ENCODE measurements at places on chromosomes 2 and 18.

GRCh38 chr2:133193544-133194361 is 374.5 kb downstream of the NCKAP5 start:
- no peak for DNase-seq

GRCh38 chr2:123738643-123739042 is 286.4 kb upstream of the CNTNAP5 start:
- DNase-seq = no peak

DNA sequence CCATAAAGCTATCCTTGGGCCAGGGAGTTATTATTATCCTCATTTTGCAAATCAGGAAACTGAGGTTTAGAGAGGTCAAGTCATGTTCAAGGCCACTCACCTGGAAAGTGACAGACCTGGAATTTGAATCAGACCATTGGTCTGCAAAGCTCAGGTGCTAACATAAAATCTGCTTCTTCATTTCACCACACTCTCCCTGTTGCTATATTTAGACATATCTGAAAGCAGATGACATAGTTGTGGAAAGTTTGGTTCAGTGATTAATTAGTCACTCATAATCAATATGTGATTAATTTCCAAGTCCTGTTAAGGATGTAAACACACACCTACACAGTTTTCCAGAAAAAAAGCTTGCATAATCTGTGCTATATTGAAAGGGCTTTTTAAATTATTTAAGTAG is 57.4 kb downstream of the LINC00305 start:
- no peak for DNase-seq

DNA sequence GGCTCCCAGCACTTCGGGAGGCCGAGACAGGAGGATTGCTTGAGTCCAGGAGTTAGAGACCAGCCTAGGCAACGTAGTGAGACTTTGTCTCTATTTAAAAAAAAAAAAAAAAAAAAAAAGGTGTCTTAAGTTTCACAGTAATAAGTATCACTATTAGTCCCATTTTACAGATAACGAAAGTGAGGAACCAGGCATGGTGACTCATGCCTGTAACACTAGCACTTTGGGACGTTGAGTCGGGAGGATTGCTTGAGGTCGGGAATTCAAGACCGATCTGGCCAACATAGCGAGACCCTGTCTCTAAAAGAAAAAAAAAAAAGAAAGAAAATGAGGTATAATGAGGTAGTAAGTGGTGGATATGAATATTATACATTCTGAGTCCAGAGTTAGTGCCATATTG is 2.5 kb downstream of the KCNJ13 start:
- DNase-seq = no peak

DNA sequence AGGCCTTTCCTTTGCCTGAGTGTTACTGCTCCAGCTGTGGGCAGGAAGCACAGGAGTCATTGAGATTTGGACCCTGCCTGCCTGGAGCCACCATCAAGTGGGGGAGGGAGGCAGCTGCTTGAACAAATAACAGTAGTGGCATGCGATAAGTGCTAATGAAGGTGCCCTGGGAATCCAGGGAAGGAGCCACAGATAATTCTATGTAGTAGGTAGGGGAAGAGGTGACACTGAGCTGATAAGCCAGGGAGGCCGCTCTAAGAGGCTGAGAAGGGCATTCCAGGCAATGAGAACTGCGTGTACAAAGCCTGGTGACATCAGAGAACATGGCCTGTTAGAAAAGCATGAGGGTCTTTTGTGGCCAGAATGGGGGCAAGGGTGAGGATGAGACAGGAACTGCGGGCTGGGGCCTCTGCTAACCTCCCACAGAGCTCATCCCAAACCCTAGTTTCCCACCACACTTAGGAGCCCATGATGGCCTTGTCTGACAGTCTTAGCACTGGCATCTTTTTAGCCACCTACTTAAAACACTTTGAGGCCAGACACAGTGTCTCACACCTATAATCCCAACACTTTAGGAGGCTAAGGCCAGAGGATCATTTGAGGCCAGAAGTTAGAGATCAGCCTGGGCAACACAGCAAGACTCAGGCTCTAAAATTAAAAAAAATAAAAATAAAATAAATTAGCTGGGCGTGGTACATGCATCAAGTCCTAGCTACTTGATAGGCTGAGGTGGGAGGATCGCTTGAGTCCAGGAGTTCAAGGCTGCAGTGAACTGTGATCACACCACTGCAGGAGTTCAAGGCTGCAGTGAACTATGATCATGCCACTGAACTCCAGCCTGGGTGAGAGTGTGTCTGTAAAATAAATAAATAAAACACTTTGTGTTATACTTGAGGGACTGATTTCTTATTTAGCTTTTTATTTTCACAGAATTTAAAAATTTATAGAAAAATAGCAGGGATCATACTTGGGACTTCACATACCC is 58.9 kb downstream of the TET3 start:
- no peak for DNase-seq

- no peak for DNase-seq
These were observed 36.8 kb upstream of the GPD2 start for GRCh38 chr2:156399224-156399949.

- peak; percentile 80 for DNase-seq
These were observed 40.4 kb downstream of the NAT8 start for GRCh38 chr2:73601780-73602179.

GRCh38 chr2:86764661-86765309 is 25.9 kb downstream of the CD8A start:
- DNase-seq = peak; percentile 80

DNA sequence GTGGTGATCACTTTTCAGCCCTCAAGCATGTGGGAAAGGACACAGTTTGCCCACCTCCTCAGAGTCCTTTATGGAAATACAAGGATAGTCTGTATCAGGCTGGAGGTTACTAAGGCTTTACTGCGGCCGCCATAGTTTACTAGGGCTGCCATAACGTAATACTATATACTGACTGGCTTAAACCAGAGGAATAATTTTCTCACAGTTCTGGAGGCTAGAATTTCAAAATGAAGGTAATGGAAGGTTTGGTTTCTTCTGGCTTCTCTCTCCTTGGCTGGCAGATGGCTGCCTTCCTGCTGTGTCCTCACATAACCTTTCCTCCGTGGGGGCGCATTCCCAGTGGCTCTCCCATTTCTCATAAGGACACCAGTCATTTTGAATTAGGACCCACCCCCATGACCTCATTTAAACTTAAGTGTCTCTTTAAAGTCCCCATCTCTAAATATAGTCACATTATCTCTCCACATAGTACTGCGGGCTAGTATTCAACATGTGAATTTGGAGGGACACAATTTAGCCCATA is 12.5 kb upstream of the ATIC start:
- DNase-seq = no peak

GRCh38 chr2:121284463-121285449 is at the start of gene TFCP2L1:
TFCP2L1 (minus strand) TSS chr2:121285202; CDS start chr2:121285109, 93 bp downstream.
- no peak for DNase-seq

- no peak for DNase-seq
These were observed 138.2 kb downstream of the MBD2 start for GRCh38 chr18:54086046-54086802.

GRCh38 chr2:207792244-207792785 is 22.6 kb upstream of the FZD5 start:
- no peak for DNase-seq

- DNase-seq = no peak
These were observed 44.5 kb downstream of the USP34 start for GRCh38 chr2:61426267-61426897.

DNA sequence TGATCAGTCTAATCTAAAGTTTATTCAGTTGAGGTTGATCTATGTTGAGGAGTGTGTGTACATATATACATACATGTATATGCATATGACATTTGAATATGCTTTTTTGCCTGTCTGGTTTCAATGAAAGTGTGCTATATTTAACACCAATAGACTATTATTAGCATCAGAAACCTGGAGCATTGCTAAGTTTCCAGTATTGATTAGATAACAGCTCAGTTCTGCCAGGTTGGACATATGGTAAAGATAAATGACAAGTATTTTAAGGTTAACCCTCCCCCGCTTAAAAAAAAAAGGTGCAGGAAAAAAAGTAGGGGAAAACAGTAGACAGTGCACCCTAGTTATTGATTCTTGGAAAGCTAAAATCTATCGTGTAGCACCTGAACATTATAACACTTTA is 19.4 kb downstream of the CREB1 start:
- no peak for DNase-seq

DNA sequence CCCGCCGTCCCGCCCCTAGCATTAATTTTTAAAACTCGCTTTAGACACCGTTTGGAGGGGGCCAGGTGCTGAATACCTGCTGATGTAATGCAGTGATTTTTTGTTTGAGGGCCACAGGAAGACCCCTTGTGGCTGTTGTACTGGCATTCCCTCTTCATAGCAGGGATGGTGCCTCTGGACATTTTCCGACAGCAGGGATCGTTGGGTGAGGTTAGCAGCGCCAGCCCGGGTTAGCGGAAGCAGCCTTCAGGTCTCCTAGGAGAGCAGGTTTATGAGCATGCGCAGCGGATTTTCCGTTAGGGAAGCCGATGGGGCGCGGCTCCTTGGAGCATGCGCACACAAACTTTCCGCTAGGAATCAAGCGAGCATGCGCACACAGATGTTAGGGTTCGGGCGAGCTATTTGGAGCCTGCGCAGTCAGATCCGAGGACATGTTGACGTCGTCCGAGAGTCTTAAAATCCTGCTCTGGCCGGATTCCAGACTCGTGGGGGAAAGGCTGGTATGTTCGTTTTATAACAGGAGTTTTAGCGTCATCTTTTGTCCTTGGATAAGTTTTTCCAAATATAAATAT is 17.2 kb upstream of the C2orf74 start:
- DNase-seq = peak; percentile 99

DNA sequence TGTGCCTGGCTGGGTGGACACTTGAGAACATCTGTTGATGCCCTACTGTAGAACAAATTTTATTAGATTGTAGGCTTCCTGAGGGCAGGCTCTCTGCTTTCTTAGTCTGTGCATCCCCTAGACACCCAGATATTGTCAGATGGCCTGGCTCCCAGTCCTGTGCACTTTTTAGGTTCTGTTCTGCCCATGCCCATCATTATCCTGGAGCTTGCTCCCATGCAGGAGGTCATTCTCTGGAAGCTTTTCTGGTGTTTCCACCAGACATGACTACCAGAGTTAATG is 213.3 kb downstream of the MYCN start:
- DNase-seq = no peak

GRCh38 chr2:106085181-106085940 is 108.7 kb downstream of the UXS1 start:
- DNase-seq = peak; percentile 40

DNA sequence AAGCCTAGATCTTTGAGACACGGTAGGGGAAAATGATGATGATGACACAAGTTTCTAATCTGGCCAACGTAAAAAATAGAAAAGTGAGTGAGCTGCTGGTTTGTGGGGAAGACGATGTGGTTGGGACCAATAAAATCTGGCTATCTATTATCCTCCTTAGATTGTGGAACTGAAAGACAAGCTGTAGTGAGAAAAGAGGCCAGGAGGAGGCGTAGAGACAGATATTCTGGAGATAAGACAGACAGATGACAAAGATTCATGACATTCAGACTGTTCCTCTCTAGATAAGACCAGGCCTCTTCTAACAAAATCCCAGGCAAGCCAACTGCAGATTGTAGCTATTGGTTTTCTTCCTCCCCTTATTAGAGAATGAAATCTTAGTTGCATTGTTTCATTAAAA is 376.3 kb upstream of the UBE2E3 start:
- DNase-seq = no peak

GRCh38 chr2:72673279-72673678 is 152.6 kb downstream of the EXOC6B start:
- no peak for DNase-seq

- peak; percentile 51 for DNase-seq
These were observed 197.4 kb upstream of the NCKAP5 start for GRCh38 chr2:133765658-133766057.

DNA sequence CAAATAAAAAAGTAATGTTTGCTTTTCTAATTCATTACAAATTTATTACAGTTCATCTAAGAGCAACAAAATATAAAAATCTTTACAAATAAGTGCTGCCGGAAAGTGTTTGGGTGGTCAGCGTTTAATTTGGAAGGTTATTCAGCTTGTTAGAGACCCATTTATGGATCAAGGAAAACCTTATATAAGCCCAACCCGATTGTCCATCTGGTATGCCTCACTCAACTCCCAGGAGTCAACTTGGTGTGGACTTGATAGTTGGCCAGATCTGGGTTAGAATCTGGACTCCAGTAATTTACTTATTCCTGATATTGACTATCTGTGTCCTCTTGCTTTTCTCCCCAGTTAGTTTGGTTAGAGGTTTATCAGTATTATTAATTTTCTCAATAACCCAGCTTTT is 106.2 kb downstream of the KCTD1 start:
- DNase-seq = no peak

DNA sequence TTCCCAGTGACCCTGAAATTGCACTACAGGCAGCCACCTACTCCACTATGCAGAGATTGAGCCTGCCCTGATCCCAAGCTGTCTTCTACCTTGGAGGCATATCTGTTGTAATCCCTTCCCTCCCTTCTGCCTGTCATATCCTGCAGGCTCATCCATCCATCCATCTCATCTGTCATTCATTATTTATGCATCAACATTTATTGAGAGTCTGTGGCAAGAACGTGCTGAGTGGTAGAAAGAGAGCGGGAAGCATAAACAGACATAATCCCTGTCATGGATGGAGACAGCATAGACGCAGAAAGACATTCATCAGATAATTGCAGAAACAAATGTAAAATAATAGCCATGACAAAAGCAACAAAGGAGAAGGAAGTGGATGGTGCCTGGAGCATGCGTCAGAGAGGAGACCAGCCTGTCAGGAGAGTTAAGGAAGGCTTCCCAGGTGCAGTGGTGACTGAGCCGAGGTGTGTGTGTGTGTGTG is 110.7 kb upstream of the STPG4 start:
- DNase-seq = no peak

- DNase-seq = no peak
These were observed 48.4 kb downstream of the RBBP8 start for GRCh38 chr18:22981274-22982133.

GRCh38 chr2:51619961-51620360 is 588.0 kb upstream of the NRXN1 start:
- DNase-seq = no peak

- DNase-seq = no peak
These were observed 202.3 kb downstream of the MREG start for GRCh38 chr2:215811003-215811402.

- DNase-seq = no peak
These were observed 26.7 kb upstream of the APOB start for GRCh38 chr2:21070341-21071257.

DNA sequence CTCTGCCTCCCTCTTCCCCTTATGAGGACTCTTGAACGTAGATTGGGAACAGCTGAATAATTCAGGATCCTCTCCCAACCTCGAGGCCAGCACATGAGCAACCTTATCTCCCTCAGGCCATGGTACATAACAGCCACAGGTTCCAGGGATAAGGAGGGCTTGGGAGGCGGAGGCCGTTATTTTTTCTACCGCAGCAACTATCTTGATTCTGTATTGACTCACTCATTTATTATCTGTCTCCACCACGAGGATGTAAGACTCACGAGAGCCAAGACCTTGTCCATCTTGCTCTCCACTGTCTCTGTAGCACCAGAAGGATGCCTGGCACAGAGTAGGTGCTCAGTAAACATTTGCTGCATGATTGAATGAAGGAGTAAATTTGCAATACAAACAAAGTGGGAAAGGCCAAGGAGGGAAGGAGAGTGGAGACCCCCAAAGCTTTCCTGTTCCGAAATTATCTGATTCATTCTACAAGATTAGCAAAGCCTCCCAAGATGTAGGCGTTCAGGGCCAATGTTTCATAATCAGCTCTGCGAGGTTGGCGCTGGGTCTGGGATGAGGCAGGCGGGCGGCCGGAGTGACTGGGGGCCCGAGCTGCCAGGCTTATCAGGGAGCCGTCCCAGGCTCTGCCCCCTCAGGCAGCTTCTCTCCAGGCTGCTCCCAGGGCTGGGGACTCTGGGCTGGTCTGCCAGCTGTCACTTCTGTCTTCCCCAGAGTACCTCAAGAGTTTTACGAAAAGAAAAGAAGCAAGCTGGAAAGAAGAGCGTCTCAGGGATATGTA is 31.6 kb downstream of the INPP5D start:
- DNase-seq = no peak

GRCh38 chr2:32427672-32428610 is 71.1 kb downstream of the BIRC6 start:
- peak; percentile 15 for DNase-seq

Measured in brain (organoid and tissue), 16 donors.